GM12864 (cell line): ENCODE measurements at places on chromosomes 2 and 18.
A peak's percentile ranks its signal among the peaks of the same experiment; 100 is the strongest.

DNA sequence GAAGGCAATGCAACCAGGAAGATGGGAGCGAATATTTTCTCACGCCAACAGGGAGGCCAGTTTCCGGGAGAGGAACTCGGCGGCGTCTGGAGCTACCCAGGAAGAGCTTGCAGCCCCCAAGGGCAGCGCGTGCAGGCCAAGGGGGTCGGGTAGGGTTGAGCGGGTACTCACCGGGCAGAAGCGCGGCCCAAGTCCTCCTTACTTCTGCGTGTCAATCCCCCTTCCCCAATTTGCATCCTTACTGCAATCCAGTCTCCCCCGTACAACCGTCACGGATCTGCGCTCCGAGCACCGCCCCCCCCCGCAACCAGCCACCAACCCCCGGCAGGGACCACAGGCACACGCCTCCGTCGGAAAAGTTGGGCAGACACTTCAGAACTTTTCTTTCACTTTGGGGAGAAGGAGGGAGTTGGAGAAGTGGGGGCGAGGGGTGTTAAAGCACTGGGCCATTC is 1.3 kb downstream of the ATP8B1 start:
- no peak for DNase-seq

- no peak for DNase-seq
Observed at GRCh38 chr2:217014328-217015105, 154.7 kb upstream of the TNP1 start.

GRCh38 chr18:70622622-70623419 is 334.0 kb downstream of the SOCS6 start:
- DNase-seq, result no peak

DNA sequence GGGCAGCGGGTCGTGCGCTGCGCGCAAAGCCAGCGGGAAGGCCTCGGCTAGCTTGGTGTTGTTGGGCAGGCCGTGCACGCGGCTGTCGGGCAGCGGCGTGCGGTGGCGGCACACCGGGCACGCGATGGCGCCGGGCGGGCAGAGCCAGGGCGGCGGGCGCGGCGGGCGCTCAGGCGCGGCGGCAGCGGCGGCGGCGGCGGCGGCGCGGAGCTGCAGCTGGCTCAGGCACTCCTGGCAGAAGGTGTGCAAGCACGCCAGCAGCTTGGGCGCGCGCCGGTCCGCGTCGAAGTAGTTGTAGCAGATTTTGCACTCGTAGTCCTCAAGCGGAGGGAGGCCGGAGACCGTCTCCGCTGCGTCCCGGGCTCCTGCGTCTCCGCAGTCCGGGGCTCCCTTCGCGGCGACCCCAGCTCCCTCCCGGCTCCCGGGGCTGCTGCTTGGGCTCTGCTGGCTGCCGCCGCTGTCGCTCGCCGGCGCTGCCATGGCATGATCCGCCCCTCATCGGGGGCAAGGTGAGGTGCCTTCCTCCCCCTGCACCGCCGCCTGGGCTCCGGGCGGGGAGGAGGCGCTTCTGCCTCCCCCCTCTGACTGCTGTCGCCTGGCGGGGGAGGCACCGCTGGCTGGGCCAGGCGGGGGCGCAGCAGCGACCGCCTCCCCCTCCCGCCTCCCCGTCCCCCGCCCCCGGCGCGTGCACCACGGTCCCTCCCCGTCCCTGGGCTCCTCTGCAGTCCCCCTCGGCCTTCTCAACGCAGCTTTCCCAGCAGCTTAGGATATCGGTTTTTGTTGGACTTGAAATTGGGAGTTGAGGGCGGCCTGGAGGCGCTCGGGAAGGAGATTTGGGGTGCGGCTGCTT is 21.0 kb upstream of the PAX3 start:
- DNase-seq, result no peak

- no peak for DNase-seq
Observed at GRCh38 chr2:8391126-8391525, 290.7 kb upstream of the ID2 start.

GRCh38 chr18:48913201-48913600 is 37.6 kb downstream of the SMAD7 start:
- DNase-seq, result no peak

DNA sequence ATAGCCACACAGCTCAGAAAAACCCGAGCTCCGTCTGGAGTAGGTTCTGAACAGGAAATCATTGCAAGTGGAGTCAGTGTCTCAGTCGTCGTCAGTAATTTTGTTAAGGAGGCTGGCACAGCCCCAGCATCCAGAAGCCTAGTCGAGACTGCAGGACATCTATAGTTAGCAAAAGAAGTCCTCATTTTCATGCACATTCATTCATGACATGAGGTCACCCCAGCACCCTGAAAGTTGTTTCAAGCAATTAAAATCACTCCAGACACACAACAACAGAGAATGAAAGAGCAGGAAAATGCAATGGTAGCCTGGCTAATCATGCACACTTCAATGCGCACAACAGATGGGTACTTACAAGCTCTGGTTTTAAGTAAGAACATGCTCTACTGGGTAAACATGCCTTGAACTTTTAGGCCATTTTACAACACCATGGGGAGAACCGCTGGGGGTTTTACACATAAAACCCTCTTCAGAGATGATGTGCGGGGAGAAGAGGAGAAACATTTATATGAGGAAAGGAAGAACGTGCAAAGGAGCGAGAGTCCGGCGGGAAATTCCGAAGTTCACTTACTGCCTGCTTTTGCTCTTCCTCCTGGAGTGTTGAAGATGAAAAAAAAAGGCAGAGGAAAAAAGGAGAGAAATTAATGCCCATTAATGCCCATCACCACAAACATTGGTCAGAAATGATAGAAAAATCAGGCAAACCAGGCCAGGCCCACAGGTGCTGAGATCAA is 77.4 kb upstream of the DNMT3A start:
- peak; percentile 72 for DNase-seq

GRCh38 chr2:230356084-230356483 is 29.1 kb downstream of the SP140L start:
- no peak for DNase-seq

- no peak for DNase-seq
Observed at GRCh38 chr18:24761765-24762164, 301.3 kb downstream of the HRH4 start.

GRCh38 chr2:148515976-148516375 is 128.6 kb upstream of the EPC2 start:
- DNase-seq, result no peak

DNA sequence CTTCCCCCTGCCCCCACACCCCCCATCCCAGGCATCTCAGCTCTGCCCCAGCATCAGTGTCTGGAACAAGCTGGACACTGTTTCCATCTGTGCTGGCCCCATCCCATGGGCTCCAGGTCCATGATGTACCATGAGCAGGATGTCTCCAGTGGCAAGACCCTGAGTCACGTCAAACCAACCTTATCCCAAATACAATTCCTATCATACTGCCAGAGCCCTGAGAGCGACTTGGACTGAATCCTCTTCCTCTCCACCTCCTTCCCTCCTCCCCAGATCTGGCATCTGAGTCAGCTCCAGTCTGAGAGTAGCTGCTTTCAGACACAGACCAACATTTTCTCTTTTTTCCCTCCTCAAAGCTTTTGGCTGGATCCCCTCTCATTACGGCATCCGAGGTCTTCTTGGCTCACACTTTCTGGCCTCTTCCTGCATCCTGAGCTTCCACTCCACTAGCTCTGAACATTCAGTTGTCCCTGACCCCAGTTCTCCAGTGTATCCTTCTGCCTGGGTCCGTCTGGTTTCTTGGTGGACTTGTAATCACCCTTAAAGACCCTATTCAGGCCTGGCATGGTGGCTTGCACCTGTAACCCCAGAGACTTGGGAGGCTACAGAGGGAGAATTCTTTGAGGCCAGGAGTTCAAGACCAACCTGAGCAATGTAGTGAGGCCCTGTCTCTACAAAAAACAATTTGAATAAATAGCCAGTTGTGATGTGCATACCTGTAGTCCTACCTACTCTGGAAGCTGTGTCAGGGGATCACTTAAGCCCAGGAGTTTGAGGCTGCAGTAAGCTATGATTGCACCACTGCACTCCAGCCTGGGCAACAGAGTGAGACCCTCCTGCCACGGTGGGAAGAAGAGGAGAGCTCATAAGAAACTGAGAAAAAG is 68.3 kb downstream of the ACKR3 start:
- no peak for DNase-seq

- no peak for DNase-seq
Observed at GRCh38 chr2:44015239-44015638, 19.4 kb upstream of the LRPPRC start.

- DNase-seq, result no peak
Observed at GRCh38 chr18:25516121-25516520, 164.2 kb upstream of the ZNF521 start.

DNA sequence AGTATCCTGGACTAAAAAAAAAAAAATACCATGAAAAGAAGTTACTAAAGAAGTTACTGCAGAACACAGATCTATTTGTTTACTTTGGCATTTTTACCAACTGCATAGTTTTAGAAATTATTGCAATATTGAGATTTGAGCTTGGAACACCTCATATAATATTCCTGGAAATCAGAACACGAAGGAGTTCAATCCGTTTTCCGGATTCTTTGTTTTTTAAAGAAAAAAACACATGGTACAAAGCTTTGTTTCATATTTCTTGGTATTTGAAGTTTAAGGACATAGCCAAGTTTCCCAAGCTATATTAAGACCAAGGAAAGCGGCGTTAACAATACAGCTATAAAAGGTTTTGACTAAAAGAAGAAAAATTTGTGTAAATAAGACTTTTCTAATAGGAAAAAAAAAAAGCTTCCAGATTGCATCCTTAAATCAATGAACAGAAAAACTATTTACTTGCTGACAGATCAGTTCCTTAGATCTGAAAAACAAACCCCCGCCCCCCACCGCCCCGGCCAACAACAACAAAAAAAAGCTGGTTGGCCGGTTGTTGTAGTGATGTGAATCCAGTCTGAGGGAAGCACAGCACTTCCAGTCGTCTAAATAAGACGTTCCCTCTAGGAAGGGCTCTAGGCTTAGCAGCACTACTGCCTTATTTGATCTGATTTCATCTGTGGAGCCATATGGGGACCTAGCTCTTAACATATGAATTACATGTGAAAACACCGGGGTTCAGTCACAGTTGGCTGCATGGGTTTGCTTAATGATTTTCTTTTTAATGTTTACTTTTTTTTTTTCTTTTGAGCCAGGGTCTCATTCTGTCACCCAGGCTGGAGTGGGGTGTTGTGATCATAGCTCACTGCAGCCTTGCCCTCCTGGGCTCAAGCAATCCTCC is 2.5 kb upstream of the RHOB start:
- no peak for DNase-seq

- DNase-seq, result no peak
Observed at GRCh38 chr18:43181711-43182110, 66.2 kb upstream of the RIT2 start.

- DNase-seq, result no peak
Observed at GRCh38 chr18:12030670-12031069, 49.4 kb downstream of the IMPA2 start.

DNA sequence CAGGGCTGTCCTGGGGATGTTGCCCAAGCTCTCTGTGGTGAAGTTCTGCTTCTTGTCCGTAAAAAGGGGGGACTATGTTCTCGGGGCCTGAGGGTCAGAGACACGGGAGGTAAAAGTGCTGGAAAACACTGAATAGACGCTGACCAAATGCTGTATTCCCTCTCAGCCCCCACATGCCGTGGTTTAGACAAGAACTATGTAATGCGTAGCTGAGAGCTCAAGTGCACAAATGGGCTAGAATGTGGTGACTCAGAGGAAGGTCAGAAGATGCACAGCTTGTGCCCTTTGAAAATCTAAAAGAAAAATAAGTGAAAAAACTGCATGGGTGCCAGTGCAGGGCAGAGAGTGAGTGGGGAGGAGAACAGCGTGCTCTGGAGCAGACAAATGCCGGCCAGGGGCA is 80.3 kb upstream of the MAP4K4 start:
- no peak for DNase-seq

DNA sequence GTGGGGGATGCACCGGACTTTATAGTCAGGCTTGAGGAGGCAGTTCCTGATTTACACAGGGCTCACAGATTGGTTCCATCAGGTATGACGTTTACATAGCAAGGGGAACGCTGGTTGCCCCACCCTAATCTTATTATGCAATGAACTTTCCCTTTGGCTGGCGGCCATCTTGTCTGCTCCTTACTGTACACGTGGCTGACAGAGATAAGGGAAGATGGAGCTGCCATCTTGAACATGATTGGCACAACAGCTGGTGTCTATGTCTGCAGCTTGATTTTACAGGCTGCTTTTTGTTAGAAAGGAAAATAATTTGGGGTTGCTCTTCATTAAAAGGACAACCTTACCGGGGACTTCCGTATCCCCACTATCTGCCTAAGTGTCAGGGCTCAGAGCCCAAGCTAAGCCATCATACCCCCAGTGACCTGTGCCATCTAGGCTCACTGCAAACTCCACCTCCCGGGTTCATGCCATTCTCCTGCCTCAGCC is 33.5 kb upstream of the ATG16L1 start:
- no peak for DNase-seq

GRCh38 chr2:145930318-145930717 is 1410.4 kb upstream of the ZEB2 start:
- no peak for DNase-seq

DNA sequence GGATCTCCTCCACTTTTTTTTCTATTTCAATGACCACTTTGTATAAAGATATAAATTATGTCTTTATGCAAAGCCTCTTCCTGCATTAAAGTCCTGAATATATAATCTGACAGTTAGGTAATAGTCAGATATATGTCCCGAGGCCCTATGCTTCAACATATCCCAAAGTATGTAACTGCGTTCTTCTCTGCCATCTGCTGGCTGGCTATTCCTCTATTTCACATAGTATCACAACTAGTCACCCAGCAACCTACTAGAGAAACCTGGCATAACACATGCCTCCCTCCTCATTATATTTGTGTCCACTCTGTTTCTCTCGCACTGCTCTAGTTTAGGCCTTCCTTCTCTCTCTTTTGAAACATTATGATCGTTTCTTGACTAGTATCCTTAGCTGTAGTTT is 640.8 kb downstream of the DPP10 start:
- no peak for DNase-seq

DNA sequence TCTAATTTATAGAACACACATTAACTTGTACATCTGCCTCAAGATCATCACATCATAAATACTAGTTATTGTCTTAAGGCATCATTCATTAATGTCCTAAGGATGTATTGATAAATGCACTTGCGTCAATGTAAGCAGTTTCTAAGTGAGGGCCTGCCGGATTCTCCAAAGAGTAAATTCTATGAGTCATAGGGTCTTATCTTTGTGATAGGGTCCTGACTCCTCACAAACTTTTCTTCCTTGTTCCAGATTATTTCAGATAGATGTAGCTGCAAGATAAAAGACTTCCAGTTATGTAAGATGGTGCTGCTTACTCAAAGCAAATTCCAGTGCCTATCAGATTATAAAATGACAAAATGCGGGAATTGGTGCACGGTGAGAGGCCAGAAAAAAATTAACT is 315.0 kb upstream of the SLC39A10 start:
- no peak for DNase-seq

- DNase-seq, result no peak
Observed at GRCh38 chr18:79680100-79680879, 687 bp downstream of the CTDP1 start.

DNA sequence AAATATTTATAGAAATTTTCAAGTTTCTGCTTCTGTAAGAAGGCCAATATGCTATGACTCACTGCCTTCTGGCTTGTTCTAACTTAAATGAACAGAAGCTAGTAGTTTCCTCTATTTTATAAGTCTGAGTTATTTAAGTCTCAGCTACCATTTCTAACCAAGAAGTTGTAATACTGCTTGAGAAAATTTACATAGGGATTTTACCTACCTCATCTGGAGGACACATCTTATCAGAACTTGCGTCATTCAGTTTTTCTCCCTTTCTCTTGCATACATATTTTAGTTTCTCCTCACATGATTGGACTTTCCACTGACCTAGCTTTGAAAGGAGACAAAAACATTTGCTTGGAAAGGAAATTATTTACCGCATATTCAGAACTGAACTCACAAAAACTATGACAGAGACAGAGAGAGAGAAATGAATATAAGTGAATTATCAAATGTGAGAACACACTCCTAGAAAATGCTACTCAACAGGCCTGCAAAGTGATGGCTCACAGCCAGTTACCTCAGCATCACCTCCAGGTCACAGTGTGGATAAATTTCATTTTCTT is 81.1 kb upstream of the CD302 start:
- peak; percentile 49 for DNase-seq
